ENCODE measurements at places on chromosomes 13 and 19. TPM values are rescaled to one million over a fixed set of nuclear protein-coding genes. Genes with fewer than 3 reads are reported as not detected.

The NAPSA gene
- total RNA-seq = under 0.01 TPM

The UBL5 gene
- total RNA-seq = 151 TPM

The ARHGAP33 gene
- 2.3 TPM for total RNA-seq

The KIR3DL2 gene
- not detected for total RNA-seq

The SLC10A2 gene
- not detected for total RNA-seq

The ADGRL1 gene
- 3.1 TPM for total RNA-seq

The COL4A1 gene
- 34.0 TPM for total RNA-seq

The FSD1 gene
- 8.7 TPM for total RNA-seq

The RNASEH2B gene
- 82.7 TPM for total RNA-seq

The TFPT gene
- total RNA-seq = 16.7 TPM

The ZNF816 gene
- 10.1 TPM for total RNA-seq

The SCN1B gene
- total RNA-seq = 14.1 TPM

The PGLYRP1 gene
- not detected for total RNA-seq

The SIGLEC8 gene
- not detected for total RNA-seq

The DYRK1B gene
- total RNA-seq = 12.2 TPM

The PLPPR2 gene
- 13.0 TPM for total RNA-seq

Measured in fibroblast of lung (primary cell).